ENCODE measurements at places on chromosomes 13 and 19. TPM values are rescaled to one million over a fixed set of nuclear protein-coding genes. Genes with fewer than 3 reads are reported as not detected.

Gene ZNF563
- 2.8 TPM for polyA plus RNA-seq

Gene ATXN8OS
- not detected for polyA plus RNA-seq

Gene VSIG10L
- 1.7 TPM for polyA plus RNA-seq

Gene MRPS12
- polyA plus RNA-seq, result 54.4 TPM

Gene POU4F1
- not detected for polyA plus RNA-seq

Gene FBXO17
- 1.2 TPM for polyA plus RNA-seq

Gene IZUMO4
- polyA plus RNA-seq, result 5.8 TPM

Gene ZNF780B
- polyA plus RNA-seq, result 11.0 TPM

Gene TUBA3C
- not detected for polyA plus RNA-seq

Gene FEM1A
- 28.5 TPM for polyA plus RNA-seq

Gene RABAC1
- polyA plus RNA-seq, result 97.2 TPM

Gene TMEM238
- not detected for polyA plus RNA-seq

Gene APOC1
- polyA plus RNA-seq, result 2.1 TPM

Gene CCDC8
- 19.0 TPM for polyA plus RNA-seq
